ENCODE measurements at places on chromosomes 16 and 17.
A peak's percentile ranks its signal among the peaks of the same experiment; 100 is the strongest.

DNA sequence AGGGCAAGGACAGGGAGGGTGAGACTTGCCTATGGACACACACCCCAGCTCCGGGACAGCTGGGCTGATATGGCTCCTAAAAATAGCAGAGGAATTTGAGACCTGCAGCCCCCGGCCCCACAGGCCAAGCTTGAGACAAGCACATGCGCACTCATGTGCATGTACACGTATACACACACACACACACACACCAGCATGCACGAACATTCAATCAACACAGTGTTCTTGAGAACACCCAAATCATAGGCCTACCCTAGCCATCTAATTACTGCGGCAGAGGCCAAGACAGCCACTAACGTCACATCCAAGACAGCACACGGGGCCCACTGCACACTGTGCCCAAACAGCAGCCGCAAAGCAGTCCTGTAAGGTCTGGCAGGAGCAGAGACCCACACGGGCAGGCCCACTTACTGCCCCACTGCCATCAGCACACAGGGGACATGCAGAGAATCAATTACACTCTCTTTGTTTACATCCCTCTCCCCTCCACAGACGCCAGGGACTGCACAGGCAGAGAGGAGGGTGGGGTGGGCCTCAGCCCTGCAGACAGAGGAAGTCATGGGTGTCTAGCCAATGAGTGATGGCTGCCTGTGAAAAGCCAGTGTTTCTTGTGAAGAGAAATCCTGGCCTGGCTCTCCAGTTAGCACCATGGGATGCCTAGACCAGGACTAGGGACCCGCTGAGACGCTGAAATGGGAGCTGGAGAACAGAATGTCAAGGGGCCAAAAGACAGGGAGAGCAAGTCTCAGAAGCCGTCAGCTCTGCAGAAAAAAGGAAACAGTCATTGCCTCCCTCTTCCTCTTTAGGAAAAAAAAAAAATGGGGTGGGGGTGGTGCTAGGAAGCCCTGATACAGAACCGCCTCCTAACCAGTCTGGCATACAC lies 39.3 kb downstream of the MYO18A start:
- DNase-seq, result no peak

DNA sequence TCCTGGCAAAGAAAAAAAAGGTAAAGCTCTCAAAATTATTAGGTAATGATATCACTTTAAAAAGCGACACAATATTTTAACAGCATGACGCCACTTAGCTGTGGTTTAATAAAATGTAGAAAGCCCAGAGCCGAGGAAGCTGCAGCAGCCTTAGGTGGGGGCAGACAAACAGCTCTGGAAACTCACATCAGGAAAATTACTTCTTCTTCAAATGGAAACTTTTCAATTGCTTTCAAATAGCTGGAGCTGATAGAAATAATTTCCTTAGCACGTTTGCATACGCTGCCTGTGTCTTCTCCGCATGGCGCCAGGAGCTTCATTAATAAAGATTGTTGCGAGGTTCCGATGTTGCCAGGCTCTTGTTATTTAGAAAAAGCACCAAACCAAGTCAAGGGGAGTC lies 835.3 kb upstream of the EEF2KMT start:
- no peak for DNase-seq

DNA sequence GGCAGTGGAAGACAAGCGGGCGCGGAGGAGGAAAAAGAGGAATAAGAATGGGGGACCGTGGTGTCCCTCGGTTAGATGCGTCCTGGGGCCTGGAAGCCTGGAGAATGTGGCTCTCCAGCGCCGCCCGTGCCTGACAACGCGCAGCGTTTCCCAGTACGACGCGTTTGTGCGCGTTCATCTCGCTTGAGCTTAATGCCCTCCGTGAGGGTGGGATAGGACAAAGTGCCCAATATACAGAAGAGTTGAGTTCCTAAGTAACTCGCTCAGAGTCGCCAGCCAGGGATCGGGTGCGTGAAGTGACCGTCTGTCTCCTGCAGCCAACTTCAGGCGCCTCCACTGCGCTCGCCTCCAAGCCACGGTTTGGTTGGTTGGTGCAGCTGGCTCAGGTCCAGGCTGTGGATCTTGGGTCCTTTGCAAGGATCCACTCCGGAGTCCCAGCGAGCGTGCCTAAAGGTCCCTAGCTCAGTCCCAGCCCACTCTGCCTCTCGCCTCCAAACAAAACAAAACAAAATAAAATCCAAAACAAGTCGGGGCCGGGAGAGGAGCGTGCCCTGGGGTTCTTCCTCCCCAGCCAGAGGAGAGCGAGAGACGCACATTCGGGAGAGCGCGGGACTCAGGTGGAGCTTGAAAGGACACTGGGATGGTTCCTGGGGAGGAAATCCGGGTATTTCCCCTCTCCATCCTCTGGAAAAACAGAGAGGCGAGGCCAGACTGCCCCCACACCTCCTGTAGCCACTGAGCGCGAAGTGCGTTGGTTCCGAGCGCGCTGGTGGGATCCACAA lies 974 bp downstream of the GALR2 start:
- peak; percentile 24 for DNase-seq

GRCh38 chr17:29905086-29905878 lies 24.7 kb downstream of the SSH2 start:
- DNase-seq, result no peak

GRCh38 chr17:65446838-65447526 lies 114.5 kb downstream of the AXIN2 start:
- DNase-seq, result no peak

DNA sequence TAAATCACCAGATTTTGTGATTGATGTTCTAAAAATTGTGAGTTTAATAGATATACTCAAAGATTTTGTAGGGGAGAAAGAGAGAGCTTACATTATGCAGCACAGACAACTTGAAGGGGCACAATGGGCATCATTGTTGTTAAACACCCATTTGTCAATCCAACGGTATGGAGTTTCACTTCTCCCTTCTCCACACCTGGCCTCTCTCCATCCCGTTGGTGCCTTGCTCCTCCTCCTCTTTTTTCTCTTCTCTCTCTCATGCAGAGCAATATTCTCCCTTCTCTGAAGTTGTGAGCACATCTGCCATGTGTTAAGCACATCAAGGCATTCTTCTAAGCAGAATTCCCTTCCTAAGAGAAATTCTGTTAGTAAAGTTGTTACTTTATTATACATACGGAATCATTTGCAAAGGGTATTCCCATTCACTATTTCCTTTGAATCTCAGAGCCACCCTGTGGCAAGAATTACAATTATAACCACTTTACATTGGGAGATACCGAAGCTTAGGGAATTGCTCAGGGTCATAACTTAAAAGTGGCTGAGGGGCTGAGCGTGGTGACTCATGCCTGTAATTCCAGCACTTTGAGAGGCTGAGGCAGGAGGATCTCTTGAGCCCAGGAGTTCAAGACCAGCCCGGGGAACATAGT lies 40.5 kb upstream of the SKAP1 start:
- DNase-seq, result no peak

DNA sequence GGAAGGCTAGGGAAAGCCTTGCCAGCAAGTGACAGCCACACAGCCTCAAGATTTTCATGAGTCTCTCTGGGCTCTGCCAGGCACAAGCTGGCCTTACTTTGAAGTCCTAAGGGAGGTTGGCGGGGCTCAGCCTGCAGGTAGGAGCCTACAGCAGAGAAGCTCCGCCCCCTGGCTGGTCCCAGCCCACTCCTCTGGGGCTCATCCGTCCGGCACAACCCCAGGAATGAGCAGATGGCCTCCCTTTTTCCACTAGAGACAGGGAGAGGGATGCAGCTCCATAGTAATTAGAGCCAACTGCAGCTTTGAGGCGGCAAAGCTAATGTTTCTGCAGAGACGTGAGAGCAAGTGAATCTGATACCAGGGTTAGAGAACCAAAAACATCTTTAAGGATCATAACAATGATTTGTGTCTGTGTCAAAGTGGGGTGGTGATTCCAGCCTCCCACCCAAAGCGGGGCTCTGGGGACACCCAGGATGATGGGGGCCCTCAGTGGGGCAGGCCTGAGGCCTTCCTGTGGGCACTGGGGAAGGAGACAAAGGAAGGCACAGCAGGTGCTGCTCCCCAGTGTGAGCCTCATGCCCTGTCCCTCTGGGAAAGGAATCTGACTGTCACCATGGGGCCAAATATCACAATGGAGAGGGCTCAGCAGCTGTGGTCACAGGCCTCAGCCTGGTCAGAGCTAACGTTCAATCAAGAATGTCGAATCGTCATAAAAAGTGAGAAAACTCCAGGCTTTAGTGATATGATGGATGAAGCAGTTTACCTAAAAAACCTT lies 61.5 kb downstream of the RBFOX3 start:
- DNase-seq, result peak; percentile 76

- DNase-seq, result no peak
Observed at GRCh38 chr16:54568906-54569807, 282.6 kb upstream of the IRX3 start.

DNA sequence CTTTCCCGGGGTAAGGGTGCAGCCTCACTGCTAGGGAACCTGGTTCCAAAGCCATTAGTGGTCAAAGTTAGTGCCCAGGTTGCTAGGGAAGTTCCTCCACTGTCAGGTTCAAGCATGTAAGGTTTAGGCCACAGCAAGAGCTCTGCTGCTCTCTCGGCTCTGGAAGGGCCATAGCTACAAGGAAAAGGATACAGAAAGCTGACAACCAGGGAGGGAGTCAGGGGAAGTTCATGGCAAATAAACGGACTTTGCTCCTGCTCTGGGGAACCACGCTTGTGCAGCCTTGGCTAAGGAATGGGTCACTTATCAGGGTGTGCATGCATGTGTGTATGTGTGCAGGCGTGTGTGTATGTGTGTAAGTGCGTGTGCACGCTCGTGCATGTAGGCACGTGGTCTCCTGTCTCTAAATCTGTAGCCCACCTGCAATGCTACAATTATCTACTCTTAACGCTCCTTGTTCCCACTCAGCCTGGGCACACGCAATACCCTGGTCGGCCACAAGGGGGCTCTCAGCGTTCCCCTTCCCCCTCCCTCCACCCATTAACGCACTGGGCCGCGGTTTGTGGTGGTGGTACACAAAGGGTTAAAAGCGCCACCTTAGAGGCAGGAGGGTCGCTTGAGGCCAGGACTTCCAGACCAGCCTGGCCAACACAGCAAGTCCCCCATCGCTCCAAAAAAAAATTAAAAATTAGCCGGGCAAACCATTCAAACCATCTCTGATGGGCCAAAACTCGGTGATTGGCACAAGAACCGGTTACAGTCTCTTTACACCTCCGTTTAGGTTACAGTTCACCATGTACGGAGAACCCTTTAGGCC lies 48.4 kb upstream of the KDM8 start:
- DNase-seq, result peak; percentile 6

- no peak for DNase-seq
Observed at GRCh38 chr16:10616756-10617640, 36.6 kb upstream of the EMP2 start.

DNA sequence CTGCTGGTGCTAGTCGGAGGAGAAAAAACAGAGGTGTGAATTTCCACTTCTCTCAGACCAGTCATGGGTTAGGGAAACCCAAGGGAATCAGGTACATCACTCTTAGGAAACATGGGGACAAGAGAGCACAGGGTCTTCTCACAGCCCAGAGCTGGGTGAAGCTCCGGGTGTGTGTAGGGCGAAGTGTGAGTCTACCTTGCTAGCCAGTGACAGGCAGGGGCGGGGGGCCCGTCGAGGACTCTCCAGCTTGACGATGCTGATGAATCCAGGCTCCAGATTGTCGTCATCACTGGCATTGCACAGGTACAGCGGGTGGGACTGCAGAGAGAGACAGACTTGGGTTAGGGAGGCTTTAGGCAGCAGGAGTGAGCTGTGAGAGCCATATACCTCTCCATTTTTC lies 18.7 kb upstream of the SUPT4H1 start:
- no peak for DNase-seq

DNA sequence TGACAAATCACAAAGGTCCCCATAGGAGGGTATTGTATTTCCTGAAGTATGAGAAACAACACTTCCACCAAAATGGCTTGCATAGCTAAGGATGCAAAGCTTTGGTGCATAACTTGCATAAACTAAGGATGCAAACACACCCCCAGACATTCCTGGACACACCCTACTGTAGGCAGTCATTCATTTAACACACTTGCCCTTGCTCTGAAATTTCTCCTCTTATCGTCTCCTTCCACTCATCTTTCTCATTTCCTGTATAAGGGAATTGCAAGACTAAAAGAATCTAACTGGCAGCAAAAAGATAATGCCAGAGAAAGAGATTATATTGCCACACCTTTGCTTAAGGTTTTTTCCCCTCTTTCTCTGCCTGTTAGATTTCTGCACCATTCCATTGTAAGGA lies 28.3 kb downstream of the CHD9 start:
- DNase-seq, result no peak

GRCh38 chr16:58661199-58661830 lies 23.3 kb downstream of the SLC38A7 start:
- peak; percentile 53 for DNase-seq

DNA sequence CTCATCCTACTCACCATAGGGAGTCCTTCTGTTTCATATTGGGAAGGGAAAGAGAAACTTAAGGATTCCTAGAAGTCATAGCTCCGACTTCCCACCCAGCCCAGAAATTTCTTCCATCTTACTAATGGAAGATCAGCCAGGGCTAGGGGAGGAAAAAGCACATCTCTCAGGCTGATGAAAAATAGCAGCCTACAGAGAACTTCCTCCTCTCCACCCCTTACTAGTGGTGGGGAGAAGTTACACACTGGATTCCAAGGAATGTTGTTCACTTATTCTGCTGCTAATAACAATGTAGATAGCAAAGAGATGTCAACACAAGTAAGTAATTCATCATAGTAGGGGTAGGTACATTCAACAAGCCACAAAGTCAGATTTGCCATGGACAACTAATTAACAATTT lies 94.4 kb downstream of the SPACA3 start:
- DNase-seq, result no peak

DNA sequence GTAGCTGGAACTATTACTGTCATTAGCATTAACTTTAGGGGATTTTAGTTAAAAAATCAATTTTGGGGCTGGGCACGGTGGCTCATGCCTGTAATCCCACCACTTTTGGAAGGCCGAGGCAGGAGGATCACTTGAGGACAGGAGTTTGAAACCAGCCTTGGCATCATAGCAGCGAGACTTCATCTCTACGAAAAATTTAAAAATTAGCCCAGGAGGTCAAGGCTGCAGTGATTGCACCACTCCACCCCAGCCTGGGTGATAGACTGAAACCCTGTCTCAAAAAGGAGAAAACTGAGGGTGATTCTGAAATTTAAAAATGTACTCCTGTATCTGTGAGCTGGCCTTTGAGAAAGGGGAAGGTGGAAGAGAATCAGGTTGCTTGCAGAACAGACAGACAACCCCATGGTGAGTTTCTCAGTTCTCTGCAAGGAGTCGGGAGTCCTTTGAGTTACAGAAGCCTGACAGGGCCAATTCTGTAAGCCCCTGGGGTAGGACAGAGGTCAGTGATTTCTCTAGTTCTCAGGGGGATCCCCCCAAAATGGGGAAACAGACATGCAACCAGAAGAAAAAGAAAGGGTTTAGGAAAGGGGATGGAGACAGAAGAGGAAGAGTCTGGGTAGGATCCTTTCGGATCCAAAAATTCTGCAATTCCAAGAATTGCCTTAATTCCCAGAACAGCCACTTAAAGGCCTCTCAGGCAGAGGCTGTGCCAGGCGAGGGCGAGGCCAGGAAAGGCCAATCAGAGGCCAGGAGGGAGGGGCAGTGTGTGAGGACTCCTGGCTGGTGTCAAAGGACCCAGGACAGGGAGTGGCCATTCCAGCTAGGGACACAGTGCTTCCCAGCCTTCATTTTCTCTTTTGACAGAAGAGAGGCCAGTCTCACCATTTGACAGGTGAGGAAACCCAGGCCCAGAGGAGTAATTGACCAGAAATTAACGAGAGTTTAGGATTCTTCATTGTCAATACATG lies 6.7 kb downstream of the NUPR1 start:
- DNase-seq, result no peak

Measured in NCI-H524 treated with DMSO at 0.1 percent for 48 hours (cell line).